Left cardiac atrium (tissue), 4 donors: ENCODE measurements at places on chromosomes 1 and 21.
A peak's percentile ranks its signal among the peaks of the same experiment; 100 is the strongest.

- no peak for DNase-seq
Measured at GRCh38 chr1:29644812-29645211, 408.5 kb downstream of the PTPRU start.

DNA sequence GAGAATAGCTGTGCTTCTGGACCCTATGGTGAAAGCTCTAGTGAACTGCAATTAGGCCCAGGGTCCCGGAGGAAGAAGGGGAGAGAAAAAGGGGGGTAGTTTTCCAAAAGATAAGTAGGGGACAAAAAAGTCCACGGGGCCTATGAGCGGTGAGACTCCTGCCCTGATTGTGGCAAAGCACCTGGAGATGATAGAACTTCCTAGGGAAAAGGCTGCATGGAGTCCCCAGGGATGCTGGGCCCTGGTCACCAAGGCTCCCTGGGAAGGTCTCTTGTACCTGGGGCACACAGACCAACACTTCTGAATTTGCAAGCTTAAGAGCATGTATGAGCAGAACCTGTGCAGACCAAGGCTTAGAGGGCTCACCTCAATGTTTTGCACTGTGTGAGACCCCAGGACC lies 5.4 kb upstream of the SHISA4 start:
- no peak for DNase-seq

GRCh38 chr1:167526667-167527383 lies 8.5 kb upstream of the CD247 start:
- DNase-seq = no peak

DNA sequence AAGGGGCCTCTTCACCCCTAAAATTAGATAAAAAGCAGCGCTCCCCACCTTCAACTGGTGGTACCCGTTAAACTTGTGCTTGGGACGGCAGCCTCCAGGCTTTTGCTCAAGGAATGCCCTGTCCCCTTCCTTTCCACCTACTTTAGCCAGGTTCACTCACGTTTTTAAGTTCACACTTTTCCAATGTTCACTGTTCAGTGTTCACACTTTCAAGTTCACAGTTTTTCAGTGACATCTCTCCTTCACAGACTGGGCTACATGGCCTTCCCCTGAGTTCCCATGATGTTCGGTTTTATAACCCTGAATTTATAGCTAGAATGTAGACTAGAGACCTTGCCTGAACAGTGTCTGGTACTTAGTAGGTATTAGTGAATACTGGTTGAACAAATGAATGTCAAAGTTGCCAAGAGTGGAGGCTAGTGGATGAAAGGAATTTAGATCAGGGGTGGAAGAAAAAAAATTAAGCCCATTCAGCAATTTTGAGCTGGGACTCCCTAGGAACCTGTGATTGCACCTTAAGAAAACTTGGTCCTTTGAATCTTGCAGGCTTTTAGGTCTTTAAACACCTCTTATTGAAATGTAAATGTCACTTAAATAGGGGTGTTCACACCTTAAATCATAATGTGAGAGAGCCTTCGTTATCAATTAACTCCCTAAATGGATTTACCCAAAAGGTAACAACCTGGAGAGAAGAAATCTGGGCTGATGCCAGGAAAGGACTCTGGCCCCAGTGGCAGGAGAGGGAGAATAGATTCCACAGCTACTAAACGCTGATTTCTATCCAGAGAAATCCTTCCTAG lies 12.3 kb downstream of the BTG2 start:
- DNase-seq = no peak

DNA sequence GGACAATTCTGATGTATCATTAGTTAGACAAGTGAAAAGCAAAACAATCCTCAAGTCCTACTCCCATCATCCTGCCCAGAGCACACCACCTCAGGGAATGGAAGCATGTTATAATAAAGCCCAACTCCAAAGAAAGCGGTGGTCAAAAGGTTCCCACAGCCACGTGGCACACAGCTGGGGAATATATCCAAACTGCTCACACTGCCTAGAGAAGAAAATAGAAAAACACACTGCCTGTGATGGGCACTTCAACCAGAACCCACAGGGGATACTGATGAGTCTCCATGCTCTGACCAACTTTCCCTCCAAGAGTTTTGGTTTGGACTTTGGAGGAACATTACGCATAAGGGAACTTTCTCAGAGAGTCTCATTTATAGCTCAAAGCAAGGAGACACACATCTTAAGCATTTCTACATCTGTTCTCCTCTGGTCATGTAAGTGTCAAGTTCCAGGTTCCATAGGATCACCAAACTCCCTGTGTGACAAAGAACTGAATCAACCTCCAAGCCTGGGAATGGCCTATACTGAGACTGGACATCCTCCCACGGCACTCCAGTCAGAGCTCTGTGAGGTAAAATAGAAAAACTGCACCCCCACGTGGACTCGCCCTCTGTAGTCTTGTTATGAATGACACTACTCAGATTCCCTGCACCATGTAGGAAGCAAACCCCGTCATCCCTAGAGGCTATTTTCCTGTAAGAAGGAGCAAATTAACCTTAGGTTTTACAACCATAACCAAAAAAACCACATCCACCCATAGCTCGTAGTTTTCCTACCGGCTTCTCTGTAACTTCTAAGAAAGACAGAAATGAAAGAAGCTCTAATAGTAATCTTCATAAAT lies 12.2 kb downstream of the DSTYK start:
- DNase-seq = no peak

- DNase-seq = no peak
Measured at GRCh38 chr1:203280061-203280460, 25.3 kb upstream of the BTG2 start.

DNA sequence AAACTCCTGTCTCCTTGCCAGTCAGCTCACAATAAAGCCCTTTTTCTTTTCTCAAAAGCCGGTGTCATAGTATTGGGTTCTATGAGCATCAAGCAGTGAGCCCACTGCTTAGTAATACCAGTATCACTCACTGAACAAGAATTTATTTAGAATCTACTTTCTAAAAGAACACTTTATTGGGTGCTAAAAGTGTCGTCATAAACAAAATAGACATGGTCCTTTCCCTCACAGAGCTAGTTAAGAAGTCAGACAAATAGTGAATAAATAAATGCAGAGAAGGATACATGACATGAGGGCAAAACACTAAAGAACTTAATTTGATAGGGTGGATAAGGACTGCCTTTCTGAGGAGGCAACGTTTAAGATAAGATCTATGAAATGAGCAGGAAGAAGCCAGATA lies 32.2 kb downstream of the EVI5 start:
- no peak for DNase-seq

DNA sequence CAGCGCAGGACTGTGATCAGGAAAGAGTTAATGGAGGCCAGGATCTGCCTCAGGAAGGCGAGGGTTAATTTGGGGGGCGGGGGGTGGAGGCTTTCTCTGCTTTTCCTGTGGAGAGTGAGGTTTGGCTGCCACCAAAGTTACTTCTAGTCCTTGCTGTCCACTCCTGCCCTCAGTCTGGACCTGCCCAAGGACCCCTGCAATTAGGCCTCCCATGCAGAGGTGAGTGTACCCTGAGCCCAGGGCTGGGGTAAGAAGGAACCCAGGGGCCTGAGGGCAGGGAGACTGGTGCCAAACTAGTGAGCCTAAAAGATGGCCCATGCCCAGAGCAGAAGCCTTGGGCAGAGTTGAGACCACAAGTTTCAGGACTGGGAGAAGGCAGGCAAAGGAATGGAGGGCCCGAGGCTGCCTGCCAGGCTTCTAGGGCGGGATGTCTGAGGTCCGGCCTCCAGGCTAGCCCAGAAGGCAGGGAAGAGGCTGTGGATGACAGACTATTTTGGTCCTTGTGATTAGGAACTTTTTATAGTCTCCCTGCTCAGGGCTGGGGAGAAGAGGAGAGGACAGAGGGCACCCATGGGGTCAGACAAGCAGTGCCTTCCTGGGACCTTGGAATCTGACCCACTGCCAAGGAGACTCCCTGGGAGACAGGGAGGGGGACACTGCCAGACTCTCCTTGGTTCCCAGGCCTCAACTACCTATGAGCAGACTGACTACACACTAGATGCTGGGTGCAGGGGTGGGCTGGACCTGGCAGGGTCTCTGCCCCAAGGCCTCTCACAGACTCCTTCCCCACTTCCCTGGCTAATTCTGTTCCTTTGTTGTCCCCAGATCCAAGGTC lies at the start of gene FAM110D:
Gene FAM110D, plus strand, starts transcription at position 172 of the 835 bp plus-strand sequence. CDS start 2,213 bp downstream, outside the sequence.
- no peak for DNase-seq

DNA sequence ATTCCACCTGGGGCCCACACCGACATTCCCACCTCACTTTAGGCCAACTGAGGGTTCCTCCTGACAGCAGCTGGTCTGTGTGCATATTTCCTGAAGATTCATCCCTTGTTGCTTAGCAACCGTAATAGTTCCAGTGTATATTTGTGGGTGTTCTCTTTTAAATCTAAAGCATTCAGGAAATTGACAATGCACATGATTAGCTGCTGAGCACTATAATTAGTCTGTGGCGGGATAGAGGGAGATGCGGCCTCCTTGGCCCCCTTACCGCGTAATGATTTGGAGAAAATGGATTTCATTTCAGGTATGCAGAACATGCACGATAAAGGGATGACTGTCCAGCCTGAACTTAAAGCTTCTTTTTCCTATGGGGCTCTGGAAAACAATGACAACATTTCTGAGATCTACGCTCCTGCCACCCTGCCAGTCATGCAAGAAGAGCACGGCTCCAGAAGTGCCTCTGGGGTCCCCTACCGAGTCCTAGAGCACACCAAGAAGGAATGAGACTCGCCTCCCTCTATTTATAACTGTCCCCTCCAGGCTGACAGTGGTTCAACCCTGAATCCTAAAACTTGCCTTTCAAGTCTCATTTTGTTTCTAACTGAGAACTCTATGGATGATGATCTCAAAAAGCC lies 33.8 kb upstream of the RCAN3 start:
- no peak for DNase-seq

DNA sequence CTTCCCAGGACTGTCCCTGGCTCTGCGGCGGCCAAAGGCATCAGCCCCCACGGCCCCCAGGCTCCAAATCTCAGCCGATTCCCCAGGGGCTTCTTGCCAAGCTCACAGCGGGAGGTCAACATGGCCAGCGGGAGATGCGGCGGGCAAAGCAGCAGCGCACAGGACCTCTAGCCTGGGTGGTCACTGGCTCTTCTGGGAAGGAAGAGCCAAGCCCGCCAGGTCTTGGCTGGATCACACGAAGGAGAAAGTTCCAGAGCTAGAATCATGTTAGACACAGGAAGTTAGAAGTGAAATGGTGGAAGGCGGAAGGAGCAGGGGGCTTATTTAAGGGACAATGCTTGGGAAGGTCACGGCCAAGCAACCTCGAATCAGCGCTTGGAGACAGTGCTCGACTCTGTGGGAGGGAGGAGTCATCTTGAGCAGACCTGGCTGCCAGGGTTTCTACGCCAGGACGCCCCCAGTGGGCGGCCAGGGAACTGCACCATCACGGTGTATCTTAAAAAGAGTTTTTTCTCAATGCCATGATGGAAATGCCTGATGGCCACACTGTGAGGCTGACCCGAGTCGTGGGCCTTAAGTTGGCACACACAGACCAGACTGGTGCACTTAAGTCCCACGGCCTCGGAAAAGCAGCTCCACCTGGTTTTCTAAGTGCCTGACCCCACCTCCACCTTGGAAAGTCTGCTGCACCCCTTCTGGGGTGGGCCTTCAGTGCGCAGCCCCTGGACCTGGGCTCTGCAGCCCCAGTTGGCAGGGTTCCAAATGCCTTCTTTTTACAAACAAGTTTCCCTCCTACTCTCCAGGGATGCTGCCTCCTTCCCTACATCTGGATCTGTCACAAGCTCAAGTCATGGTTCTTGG lies 29.3 kb downstream of the SLC66A1 start:
- DNase-seq = peak; percentile 74

DNA sequence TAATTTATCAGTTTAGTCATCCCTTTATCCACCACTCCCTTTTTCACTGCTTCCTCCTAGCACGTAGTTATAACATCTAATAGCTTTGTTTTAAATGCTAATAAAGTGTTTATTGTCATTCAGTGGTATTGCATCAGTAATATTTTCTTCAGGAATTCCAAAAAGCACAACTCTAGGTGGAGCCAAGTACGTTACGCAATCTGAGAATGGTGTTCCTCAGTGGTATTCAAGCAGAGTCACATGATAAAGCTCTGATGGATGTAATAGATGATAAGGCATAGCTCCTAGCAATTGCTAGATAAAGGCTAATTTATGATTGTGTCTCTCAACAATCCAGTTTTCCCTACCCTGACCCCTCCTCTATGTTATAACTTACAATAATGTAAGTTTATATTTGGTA lies 494.6 kb upstream of the ADGRL4 start:
- DNase-seq = no peak

- no peak for DNase-seq
Measured at GRCh38 chr1:11701551-11701961, 10.0 kb downstream of the DRAXIN start.
